Fibroblast of skin of left biceps (primary cell): ENCODE measurements at places on chromosomes 7 and 10.

DNA sequence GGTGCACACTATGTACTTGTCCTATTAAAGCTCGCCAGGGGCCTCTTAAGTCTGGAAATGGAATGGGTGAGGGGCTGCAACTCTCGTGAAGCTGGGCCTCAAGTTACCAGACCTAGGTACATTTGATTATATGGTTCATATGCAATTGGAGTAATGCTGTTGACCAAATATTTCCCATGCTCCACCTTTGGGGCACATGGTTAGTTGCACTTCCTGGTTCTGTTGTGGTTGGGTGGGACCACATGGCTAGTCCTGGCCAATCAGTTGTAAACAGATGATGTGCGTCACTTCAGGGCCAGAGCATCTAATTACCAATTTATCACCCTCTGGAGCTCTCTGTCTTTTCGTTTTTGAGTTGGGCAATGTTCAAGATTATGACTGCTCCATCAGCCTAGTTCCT, 39.5 kb upstream of the OPN4 start:
- DNase-seq, result no peak

DNA sequence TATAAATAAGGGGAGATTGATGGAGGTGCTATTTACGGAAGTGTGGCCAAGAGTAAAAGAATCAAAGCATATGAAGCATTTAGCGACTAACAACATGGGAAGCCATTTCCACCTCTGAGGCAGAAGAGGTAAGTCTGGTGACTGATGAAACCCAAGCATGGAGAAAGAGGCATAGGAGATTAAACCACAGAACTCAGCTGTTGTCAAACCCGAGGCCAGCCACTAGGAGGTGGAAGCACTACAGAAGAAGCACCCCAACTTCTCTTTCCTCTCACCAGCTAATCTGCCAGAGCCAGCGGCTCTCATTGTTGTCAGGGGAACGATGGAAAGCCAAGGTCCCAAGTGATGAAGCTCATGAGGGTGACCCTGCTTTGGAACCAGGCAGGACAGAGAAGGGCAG, 19.6 kb upstream of the CNTNAP2 start:
- DNase-seq, result no peak

DNA sequence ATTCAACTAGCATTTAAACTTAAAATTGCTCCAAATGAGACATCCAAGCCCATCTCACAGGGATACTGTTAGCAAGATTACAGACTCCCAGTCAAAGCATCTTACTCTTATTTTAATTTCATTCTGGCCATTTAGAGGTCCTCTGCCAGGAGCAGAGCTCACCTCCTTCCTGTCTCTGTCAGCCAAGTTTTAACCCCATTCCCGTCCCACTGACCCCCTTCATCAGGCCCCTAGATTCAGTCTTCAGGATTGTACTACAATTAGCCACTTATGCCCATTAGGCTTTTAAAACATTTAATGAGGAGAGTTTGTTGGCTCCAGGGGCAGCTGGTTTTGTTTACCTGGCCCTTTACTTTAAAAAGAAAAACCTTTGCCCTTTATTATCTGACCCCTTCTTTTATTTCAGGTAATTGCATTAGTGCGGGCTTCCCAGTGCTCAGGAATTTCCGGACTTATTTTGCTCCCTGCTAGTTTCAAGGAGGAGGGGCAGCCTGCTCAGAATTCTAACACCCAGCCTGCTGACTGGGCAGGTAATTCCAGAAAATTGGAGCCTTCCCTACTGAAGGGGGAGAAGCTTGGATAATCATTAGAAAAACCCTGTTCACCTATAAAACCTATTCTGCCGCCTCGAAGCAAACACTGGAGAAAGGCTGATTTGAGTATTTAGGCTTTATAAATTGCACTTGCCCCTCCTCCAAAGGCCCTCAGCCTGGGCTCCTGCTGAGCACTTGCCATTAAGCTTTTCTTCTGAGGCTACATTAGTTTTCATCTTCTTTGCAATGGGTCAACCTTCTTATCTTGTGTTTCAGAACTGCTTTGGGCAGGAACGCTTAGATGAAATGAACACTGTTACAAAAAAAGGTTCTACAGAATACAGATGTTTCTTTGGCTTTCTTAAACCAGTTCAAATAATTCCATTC, 200.5 kb upstream of the HPS1 start:
- DNase-seq, result no peak

DNA sequence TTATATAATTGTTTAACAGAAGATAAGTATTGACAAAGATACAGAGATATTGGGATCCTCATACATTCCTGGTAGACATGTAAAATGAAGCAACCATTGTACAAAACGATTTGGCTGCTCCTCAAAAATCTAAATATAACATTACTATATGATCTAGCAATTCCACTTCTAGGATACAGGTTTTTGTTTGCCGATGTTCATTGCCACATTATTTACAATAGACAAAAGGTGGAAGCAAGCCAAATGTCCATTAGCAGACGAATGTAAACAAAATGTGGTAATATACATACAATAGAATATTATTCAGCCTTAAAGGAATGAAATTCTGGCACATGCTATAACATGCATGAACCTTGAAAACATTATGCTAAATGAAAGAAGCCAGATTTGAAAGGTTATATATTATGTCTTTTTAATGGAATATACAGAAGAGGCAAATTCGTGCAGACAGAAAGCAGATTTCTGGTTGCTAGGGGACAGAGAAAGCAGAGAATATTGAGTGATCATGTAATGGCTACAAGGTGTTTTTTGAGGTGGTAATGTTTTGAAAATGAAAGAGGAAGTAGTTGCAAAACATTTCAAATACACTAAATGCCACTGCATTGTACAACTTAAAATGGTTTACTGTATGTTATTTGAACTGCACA, 44.9 kb downstream of the POLR1F start:
- no peak for DNase-seq

- no peak for DNase-seq
Measured at GRCh38 chr7:101171442-101171837, 6.1 kb upstream of the VGF start.

DNA sequence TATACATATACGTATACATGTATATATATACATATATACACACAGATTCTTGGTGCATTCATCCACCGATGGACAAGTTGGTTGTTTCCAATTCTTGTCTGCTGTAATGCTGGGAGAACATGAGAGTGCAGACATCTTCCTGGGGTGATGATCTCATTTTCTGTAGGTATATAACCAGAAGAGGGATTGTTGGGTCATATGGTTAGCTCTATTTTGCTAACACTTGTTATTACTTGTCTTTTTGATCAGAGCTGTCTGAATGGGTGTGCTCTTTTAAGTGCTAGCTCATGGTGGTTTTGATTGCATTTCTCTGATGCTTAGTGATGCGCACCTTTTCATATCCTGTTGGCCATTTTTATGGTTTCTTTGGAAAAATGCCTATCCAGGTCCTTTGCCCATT, 106.4 kb downstream of the TAX1BP1 start:
- no peak for DNase-seq

DNA sequence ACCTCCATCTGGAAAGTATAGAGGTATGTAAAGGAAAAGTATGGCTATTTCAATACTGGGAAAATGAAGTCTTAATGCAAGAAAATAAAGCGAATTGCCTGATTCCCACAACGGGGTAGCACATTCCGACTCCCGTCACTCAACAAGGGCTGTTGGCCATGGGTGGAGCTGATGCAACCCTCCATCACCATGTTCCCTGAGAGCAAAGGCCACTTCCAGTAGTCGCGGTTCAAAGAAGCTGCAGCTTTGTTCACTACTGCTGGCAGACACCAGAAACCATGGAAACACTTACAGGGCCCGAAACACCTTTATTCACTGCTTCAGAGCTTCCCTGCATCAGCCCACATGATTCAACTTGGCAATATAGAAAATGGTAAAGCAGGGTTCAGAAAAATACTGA, 44.0 kb downstream of the TMEM26 start:
- DNase-seq, result no peak

GRCh38 chr10:93378997-93379730, 103.0 kb downstream of the MYOF start:
- DNase-seq, result no peak

GRCh38 chr7:117190746-117191435, 132.0 kb downstream of the WNT2 start:
- no peak for DNase-seq

DNA sequence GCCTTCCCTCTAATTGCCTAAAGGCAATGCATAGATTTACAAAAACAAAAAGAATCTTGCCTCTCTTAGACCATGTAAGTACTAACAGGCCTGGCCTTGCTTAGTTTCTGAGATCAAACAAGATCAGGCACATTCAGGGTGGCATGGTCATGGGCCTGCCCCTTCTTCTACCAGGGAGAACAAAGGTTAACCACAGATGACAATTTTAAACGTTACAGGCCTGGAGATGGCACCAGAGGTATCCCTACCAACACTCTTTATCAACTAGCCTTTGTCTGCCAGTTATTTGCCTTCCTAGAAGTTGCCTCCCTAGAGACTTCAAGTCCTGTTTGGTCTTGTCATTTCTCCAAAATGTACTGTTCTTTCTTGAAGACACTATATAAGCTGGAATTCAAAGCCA, 252.6 kb downstream of the DOCK4 start:
- no peak for DNase-seq

GRCh38 chr7:18828260-18828993, 289.0 kb downstream of the TWIST1 start:
- DNase-seq, result no peak

- DNase-seq, result no peak
Measured at GRCh38 chr10:132164761-132165278, 21.9 kb upstream of the DPYSL4 start.

DNA sequence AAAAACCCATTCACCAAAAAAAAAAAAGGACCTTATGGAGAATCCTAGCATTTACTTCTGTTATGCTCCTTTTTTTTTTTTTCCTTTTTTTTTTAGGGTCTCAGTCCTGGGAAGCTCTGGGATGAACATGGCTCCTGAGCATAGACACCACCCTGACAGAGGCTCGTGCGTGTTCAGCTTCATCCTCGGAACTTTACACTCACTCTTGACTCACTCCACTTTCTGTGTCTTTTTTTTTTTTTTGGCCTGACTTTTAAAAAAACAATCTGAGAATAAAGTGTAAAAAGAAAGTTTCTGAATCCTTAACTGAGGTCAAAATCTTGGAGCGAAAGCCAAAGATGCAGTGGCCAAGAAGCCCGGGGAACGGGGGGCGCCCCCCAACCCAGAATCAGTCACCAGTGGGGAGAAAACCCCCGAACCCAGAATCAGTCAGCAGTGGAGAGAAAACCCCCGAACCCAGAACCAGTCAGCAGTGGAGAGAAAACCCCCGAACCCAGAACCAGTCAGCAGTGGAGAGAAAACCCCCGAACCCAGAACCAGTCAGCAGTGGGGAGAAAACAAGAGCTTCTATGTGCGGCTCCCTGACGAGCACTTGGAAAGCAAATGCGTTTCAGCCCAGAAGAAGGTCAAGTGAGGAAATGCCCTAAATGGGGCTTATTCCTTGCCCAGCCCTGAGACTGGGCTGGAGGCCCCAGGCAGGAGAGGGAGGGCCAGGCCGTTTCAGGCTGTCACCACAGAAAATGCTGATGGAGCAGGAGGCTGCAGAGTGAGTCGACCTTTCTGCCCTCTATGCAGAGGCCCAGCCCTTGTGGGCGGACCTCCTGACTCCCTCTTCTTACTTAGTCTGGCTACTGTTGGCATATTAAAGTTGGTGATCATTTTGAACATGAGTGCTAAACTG, 19.0 kb upstream of the PFKP start:
- no peak for DNase-seq

- DNase-seq, result no peak
Measured at GRCh38 chr10:126456632-126457031, 68.4 kb upstream of the ADAM12 start.

DNA sequence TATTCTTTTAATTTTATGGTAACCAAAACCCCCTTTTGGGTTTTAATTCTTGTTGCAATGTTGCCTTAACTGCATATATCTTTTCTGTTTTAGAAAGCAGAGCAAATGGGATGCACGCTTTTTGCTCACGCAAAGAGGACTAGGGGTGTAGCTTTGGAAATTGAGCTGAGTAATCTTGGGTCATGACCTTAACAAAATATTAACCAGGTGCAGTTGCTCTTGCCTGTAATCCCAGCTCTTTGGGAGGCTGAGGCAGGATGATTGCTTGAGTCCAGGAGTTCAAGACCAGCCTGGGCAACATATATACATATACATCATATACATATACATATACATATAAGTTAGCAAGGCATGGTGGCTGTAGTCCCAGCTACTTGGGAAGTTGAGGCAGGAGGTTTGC, 172.9 kb upstream of the BMPER start:
- no peak for DNase-seq

DNA sequence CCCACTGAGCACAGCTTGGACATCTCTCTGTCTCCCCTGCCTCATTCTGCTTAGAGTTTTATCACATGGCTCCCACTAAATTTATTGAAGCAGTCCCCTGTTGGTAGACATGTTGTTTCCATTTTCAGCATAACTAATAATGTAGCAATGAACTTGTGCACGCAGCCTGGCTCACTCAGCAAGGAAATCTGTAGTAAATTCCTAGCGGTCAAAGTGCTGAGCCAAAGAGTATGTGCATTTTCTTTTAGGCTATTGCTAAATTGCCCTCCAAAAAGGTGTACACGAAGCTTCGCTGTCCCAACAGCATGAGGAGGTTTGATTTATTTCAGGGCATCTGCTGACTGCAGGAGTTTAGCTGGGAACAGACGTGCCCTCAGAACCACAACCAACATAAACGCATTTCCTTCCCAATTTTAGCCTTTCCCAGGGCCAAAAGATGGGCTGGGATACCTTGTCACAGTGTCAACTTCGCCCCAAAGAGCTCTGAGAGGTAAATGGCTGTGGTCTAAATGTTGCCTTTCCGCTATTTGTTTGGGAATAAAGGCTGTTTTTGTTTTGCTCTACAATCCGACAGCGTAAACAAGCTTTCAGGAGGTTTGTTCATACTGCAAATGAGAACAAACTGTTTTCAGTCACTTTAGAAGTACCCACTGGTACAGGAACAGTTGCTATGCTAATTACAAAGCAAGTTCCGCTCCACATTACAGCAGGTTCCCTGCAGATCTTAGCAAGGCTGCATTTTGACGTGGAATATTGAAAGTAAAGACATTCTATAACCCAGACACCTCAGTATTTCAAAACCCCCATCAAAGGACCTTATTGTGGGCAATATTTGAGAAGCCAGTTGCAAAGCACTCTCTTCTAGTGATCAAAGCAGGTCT, 16.8 kb downstream of the VSIR start:
- DNase-seq, result no peak

GRCh38 chr10:114349522-114350215, 54.6 kb downstream of the AFAP1L2 start:
- no peak for DNase-seq

GRCh38 chr10:51113007-51113406, 38.7 kb downstream of the PRKG1 start:
- no peak for DNase-seq

DNA sequence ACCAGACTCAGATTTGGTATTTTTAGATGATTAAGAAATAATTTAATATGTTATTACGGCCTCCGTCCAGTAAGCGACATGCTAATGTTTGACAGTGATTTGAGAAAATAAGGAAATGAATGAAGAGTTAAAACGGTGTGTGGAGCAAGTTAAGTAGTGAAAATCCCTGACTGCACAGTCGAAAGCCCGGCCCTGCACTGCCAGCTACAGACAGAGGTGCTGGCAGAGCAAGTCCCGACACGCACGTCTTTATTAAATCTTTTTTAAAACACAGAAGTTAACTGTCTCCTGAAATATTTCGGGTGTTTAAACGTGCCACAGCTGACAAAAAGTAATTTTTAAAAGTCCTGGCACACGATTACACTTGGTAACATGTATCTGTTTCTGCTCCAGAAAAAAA, 293.4 kb upstream of the RNF32 start:
- no peak for DNase-seq

- no peak for DNase-seq
Measured at GRCh38 chr7:151832656-151833055, 44.3 kb downstream of the PRKAG2 start.
